ENCODE measurements at places on chromosomes 2 and 18.

- DNase-seq: no peak
Observed at GRCh38 chr2:197306696-197307040, 3.9 kb downstream of the ANKRD44 start.

DNA sequence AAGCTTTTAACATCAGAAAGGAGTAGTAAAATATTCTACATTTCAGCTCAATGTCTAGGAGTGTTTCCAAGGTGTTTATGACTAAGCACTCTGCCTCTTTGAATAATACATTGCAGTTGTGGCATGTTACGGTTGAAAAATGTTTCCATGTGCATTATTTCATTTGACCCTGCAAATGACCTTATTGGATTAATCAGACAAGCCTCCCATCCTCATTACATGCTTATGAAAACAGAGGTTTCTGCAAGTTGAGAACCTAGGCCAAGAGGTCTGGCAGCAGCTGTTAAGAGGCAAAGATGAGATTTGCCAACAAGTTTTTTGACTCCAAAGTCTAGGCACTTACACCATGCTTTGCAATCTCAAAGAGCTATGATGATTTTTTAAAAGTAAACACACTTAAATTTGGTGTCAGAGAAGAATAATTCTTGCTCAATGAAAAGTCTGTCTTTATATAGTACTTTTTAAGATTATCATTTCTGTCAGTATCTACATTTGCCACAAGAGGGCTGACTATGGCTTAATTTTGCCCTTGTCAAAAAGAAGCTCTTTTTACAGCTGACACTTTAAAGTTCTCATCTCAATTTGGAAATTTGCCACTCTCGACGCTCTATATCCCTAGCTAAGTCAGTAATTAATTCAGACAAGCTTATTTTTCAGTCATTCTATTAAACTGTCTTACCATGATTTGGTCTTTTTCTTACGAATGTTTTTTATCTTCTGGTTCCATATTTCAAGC, 260.6 kb downstream of the PAX3 start:
- peak; percentile 64 for DNase-seq

GRCh38 chr2:222492683-222493082, 68.3 kb downstream of the SGPP2 start:
- no peak for DNase-seq

DNA sequence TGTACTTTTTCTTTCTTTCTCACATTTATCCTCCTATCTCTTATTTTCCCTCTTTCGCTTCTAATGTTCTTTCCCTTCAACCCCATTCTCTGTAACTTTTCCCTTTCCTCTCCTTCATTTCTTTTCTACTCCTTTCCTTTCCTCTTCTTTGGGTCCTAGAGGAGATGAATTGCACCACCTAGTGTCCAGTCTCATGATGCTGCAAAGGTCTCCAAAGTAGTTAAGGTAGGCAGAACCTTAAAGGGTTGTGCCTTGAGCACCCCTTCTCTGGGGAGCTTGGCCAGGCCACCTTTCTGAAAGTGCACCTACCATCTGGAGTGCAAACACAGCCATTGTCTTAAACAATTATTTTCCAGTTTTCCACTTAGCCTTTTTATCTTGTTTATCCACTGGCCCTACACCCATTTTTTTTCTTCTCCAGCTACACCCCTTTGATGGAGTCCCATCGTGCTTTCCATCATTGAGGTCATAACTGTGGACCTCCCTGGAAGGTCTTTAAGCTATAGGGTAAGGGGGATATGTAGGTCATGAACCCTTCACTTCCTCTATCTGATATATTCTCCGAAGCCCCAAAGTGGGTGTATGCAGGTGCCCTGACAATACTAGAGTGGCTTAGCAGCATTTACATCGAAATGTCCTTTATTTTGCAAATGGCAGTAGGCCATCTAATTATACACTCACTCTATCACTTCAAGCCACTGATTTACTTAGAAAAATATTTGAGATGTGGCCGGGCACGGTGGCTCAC, 155.9 kb downstream of the ESCO1 start:
- DNase-seq: peak; percentile 78

DNA sequence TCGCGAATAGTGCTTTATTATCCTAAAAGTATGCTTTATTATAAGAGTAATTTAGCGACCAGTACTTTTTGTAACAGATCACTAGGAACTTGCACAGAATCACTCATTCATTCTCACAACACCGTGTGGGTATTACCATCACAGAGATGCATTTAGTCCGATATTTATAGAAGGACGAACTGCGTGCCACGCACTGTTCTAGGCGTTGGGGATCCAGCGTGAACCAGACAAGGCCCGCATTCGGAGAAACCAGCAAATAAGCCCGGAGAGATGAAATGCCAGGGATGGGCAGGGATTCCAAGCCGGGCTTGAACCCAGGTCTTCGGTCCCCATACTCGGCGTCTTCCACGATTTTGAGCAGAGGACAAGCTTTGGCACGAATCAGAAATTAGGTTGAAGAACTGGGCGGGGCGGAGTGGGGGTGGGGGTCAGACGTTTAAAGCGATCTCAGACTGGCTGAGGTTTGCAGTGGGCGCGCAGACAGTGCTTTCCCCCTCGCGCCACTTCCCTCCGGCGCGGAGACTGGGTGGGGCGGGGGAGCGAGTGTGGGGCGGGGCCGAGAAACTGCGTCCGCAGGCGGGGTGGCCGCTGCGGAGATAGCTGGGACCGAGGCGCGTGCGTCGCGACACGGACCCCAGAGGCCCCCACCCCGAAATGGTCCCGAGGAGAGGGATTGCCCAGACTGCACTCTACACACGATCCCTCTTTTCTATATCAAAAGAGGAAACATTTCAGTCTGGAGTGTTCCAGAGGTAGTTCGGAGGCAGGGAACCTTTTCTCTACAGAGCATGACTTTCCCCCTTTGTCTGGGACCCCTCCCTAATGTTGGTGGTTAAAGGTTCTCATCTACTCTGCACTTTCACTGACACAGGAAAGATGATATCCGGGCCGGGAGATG, 1.1 kb upstream of the CXCR4 start:
- DNase-seq: no peak

DNA sequence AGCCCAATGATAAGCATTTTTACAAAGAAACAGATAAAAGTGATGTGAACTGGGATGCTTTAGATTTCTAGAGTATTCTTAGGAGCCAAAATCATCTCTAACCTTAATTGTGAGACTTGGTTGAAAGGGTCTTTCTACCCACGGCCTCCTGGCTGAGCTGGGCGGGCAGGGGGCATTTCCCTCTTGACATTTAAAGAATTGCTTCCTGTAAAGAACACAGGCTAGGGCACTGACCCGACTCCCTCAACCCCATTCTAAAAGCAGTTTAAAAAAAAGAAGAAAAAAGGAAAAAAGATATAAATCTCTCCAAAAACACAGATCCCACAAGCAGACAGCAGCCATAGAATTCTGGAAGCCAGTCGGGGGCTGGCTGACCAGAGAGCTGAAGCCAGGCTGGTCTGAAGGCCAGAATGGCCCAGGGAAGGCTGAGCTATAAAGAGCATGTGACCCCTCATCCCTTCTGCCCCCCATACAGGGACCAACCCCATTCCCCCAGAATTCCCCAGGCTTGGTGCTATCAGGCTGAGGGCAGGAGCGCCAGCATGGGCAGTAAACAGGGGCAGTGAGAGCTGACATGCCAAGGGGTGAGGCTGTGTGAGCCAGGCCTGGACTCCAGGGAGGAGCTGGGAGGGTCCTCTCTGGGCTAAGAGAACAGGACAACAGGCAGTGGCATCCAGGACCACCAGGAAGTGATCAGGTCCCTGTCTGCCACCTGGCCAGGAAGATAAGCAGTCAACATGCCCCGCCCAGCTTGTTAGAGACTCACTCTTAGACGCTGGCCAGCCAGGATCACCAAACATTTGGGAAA, 188.5 kb downstream of the HDAC4 start:
- DNase-seq: no peak

DNA sequence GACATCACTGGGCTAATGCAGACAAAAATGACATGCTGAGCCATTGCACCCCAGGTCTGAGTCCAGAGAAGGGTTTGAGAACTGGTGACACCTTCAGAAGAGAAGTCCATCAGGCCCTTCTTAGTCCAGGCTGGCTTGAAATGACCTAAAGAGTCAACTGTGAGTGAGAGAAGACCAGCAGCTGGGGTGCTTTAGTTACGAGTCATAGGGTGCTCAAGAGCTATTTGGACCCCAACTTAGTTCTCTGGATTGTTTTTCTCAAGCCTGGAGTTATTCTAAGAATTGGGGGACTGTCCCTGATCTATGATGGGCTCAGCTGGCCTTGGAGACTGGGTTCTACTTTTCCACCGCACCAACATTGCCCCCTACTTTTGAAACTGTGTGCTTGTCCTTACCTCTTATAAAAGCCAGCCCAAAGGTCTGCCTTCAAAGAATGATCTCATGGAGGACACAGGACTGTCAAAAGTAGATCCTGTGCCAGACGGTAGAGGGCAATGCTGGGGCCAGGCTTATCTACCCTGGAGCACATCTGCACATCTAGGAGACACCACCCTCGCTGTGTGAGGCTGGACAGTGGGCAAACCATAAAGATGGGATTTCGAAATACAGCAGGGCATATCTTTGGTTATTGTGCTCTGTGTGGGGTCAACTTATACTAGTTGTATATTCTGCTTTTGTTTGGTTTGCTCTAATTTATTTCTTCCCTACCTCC, 333.0 kb upstream of the SLC14A2 start:
- no peak for DNase-seq

DNA sequence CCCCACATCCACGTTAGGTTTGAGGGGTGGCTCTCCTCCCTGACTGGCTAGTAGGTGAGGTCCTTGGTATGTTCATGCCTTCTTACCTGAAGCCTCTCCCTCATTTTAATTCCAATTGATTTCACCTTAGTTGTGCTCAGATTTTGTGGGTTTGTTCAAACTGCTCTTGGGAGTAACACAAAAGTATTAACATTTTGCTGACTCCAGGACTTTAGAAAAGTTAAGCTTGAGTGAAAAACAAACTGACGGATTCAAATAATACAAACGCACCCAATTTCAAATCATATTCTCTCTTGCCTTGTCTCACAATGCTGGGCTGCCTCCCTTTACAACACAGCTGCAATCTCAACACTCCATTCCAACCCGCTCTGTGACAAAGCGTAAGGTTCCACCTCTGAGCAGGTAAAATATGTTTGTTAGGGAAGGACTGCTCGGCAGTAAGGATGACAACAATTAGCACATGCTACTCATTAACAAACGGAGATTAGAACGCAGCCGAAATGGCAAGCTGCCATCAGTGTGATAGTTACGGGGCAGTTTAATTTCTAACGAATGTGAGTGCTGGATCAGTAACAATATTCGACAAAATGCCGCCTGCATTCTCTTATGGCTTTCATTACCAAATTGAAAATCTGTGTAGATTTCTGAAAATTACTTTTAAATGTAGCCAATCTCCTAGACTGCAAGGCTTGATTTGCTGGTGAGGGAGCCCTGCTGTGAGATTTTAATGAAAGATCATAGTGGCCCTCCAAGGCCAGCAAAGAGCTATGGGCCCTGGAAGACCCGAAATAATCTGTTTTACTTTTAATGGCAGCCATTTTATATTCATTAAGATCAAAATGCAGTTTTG, 730.6 kb upstream of the FANCL start:
- no peak for DNase-seq

DNA sequence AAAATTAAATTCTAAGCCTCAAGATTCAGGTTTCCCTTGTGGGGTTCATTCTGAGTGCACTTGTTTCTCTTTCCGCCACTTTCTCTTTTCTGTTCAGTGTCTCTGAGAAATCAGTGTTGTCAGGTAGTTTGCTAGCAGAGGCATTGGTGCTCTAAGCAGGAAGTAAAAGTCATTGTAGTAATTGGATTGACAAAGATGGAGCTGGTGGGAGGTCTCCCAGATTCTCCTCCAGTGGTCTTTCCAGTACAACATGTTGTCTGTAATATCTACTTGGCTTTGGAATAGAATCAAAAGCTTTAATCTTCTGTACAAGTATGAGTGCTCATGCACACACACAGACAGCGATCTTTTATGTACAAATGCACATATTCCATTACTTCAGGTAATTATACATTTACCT, 135.6 kb downstream of the KLHL14 start:
- DNase-seq: no peak
